Right renal pelvis (tissue), 4 donors: ENCODE measurements at places on chromosomes 7 and 10. TPM values are rescaled to one million over a fixed set of nuclear protein-coding genes. Genes with fewer than 3 reads are reported as not detected.

Gene NPY4R2
- not detected for polyA plus RNA-seq

Gene GIMAP7
- polyA plus RNA-seq = 17.9 TPM

Gene DNAJB6
- 151 TPM for polyA plus RNA-seq

Gene FAM241B
- 8.9 TPM for polyA plus RNA-seq

Gene IMMP2L
- 44.8 TPM for polyA plus RNA-seq

Gene PLCE1
- 33.2 TPM for polyA plus RNA-seq

Gene CCDC7
- polyA plus RNA-seq = 6.6 TPM

Gene IL2RA
- 0.05 TPM for polyA plus RNA-seq

Gene IRF5
- 7.3 TPM for polyA plus RNA-seq

Gene BEND7
- 39.1 TPM for polyA plus RNA-seq

DNA sequence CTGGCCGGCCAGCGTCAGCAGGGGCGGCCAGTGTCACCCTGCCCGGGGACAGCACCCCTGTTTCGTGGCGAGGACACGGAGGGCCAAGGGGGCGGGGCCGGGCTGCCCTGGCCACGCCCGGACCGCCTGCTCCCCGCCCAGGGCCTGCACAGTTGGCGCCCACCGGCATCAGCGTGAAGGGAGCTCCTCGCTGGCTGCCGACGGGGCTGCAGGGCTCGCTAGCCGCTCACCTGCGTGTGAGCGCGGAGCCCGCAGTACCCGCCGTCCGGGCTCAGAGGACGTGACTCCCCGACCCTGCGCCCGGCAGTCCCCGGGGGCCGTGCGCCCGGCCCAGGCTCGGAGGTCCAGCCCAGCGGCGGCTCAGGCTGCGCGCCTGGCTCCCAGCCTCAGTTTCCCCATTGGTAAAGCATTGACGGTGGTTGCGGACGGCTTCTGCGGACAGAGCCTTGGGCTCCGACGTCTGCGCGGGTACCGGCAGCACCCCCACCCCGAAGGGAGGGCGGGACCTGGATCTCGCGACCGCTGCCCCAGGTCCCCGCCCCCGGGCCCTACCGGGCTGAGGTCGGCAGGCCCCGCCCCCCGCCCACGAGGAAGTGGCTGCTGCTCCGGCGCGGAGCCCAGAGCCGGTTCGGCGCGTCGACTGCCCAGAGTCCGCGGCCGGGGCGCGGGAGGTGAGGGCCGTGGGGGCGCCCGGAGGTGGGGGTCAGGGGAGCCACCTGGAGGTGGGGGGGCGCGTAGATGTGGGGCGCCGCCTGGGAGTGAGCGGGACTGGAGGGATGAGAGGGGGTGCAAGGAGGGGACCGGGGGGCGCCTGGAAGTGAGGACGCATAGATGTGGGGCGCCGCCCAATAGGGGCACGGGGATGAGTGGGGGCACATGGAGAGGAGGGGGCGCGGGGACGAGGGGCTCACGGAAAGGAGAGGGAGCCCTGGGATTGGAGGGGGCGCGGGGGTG lies at the start of gene ARPC1B:
Gene ARPC1B (plus strand): TSS at position 620 of the 954 bp plus-strand sequence. CDS start 10,985 bp downstream, outside the sequence.
- no peak for DNase-seq

DNA sequence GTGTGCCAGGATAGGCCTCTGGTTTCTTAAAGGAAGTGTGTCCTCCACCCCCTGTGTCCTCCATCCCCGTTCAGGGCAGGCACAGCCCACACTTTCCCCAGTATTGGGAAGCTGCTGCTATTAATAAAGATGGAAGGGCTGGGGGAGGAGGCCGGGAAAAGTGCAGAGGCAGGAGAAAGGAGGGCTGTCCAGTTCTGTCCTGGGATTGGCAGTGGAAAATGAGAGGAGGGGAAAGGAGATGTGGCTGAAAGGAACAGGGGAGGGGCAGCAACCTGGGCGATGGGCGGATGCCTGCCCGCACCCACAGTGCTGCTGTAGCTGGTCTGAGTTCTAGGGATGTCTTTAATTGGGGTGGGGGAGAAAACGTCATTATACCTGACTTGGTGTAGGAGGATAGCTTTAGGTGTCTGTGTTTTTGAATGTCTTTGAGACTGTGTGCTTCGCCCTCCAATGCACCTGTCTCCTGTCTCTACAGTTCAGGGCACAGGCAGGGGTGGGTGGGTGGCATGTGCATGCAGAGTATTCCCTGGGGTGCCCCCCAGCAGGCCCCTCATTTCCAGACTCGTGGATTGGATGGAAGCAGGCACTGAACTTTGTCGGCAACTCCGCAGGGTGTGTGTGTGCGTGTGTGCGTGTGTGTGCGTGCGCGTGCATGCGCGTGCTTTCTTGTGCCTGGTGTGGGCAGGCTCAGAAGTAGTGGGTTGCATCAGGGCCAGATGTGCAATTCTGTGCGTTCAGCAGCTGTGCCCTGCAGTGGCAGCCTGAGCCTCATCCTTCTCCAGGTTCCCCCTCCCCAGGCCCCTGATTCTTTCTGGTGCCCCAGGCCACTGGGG lies 2.5 kb downstream of the TRIM8 start:
- DNase-seq = no peak

DNA sequence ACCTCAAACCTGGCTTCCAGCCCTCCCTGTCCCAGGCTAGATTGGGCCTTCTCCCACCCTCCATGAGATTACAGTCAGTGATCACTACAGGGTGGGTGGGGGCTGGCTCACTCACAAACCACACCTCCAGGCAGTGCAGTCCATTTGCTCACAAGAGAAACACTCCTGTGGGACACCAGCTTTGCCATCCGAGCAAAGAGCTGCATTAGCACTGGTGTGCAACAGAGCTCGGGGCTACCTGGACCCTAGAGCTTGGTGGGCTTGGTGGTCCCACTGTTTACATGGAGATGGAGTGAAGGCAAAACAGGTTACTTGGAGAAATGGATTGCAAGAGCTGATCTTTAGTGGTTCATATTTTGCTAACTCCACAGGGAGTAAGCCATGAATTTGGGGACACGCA lies 451.7 kb upstream of the ZMIZ1 start:
- no peak for DNase-seq

GRCh38 chr7:108246227-108246837 lies 116.2 kb upstream of the LAMB4 start:
- DNase-seq = peak; percentile 18

DNA sequence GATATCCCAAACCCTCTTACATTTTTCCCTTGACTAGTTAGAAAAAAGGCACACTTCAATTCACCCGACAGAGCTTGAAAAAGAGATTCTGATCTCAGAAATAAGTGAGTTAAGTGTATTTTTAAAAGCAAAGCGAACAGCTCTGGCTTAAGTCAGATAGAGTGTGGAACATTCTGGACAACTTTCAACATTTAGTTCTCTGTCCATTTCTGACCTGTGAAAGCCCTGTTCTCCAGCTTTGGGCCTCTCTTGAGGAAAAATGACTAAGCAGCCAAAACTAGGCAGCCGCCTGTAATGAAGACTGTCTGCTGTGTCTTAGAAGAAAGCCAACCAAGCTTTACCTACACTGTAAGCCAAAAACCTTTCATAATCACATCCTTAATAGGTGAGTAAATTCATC lies 50.5 kb downstream of the CDK6 start:
- no peak for DNase-seq

- peak; percentile 33 for DNase-seq
Measured at GRCh38 chr7:32890010-32890792, 1.4 kb downstream of the KBTBD2 start.

DNA sequence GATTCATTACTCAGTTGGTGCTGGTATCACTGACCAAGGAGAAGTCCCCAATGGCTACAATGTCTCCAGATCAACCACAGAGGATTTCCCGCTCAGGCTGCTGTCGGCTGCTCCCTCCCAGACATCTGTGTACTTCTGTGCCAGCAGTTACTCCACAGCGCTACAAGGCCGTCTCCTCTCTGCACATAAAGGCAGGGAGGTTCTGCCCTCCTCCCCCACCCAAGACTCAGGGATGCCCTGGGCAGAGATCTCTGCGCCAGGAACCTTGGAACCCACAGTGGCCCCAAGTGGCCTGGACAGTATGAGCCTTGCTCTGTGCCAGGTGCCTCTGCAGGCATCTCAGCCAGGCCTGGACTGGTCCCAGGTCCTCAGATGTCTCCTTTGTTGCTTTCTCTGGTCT lies 193.4 kb upstream of the PRSS58 start:
- no peak for DNase-seq

GRCh38 chr7:132383962-132384361 lies 192.3 kb downstream of the PLXNA4 start:
- no peak for DNase-seq

DNA sequence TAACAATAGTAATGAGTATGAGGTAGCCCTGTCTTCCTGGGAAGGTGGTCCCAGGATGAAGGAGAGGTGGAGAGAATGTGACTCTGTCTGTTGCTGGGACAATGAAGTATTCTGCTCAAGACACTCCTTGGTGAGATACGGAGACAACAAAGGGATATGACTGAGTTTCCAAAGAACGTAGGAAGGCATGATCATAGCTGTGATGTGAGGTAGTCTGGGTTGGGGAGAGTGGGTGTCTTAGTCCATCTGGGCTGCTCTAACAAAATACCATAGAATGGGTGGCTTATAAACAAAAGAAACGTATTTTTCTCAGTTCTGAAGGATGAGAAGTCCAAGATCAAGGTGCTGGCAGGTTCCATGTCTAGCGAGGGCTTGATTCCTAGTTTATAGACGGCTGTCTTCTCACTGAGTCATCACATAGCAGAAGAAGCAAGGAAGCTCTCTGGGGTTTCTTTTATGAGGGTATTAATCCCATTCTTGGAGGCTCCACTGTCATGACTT lies 84.9 kb upstream of the RHOBTB1 start:
- no peak for DNase-seq

DNA sequence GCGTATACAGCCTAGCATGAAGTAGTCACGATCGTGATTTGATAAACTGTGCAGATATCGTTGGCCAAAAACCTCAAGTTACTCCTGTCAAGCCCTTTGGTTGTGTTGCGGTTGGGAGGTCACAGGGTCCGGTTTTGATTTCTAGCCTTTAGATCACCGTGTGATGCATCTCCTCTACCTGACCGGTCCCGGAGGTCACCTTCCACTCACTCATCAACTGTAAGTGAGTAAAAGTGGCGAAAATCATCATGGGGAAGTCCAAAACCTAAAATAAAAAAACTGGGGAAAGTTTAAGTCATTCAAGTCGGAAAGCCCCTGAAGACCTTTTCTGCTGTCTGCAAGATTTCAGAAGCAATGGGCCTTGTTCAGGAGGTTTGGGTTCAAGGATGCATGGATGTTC lies 62.8 kb downstream of the ADARB2 start:
- DNase-seq = no peak

DNA sequence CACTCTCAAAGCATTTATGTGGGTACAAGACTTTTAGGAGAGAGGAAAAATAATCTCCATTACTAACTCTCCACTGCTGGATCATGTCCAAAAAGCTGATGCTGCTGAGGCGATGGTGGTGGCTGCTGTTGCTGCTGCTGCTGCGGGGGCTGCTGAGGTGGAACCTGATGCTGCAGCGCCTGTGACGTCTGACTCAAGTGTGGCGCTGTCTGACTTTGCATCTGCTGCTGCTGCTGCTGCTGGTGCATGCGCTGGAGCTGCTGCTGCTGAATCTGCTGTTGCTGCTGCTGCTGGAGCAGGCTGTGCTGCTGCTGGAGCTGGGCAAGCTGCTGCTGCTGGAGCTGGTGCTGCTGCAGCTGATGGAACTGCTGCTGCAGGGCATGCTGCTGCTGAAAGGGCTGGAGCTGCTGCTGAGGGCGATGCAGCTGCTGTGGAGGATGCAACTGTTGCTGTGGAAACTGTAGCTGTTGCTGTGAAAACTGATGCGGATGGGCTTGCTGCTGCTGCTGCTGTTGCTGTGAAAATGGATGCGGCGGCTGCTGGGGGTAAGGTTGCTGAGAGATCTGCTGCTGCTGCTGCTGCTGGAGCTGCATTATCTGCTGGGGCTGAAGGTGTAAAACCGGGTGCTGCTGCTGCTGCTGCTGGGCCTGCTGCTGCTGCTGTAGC lies 34.5 kb downstream of the PAXIP1 start:
- no peak for DNase-seq

DNA sequence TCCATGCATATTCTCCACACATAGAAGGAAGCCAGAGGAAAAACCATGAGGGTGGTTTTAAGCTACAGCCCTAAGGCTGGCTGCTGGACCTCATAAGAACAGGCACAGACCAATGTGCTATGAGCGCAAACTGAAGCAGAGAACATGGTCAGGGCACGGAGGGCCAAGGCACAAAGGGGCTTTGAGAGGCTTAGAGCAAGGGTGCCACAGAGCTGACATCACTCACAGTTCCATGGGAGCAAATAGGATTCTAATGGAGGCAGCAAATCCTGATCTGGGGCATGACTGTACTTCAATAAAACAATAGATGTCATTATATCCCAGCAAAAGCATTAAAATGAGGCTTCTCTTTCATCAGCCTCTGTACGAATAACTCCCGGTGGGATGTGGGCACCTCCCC lies 162.4 kb downstream of the COBL start:
- no peak for DNase-seq

DNA sequence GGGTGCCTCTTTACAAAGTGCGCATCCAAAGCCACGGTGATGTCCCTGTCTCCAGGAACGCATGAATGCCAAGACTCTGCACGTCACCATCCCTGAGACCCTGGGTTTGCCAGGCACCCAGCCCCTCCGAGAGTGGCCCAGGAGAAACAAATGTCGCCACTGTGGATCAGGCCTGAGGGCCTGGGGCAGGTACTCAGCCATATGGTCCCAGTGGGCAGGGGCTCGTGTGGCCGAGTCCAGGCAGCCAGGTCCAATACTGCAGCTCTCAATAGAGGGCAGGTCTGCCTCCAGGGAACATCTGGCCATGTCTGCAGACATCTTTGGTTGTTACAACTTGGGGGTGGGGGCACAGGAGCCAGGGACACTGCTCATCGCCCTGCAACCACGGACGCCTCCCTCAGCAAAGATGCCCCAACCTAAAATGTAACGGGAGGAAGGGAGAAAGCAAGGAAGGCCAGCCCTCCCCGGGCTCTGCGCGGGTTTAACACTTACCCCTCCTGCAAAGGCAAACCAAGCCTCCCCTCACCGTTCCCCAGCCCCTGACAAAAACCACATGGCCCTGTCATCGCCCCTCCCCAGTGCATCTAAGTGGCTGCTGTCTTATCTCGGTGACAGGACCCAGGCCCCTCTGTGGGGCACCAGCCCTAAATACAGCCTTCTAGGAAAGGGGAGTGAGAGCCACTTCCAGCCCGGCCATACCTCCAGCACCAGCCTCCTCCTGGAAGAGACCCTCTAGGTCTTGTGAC lies 10.3 kb upstream of the PAPOLB start:
- DNase-seq = no peak

DNA sequence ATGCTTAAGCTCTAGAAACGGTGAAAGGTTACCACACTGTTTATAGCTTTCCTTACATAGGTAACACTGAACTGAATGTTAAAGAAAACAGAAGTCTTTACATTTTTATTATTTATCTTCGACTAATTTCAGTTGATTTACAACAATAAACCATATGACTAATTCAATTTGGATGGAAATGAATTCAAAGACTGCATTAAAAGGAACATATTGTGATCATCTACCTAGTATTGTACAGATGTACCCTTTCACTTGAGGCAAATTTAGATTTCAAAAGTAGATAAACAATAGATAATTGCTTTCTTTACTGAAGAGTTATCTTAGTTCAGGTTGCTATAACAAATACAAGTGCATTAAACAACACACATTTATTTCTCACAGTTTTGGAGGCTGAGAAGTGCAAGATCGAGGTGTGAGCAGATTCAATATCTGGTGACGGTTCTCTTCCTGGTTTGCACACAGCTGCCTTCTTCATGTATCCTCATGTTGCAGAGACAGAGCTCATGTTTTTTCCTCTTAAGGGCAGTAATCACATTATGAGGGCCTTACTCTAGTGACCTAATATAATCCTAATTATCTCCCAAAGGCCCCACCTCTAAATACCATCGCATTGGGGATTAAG lies 15.0 kb upstream of the ARMC3 start:
- DNase-seq = no peak
